ENCODE measurements at places on chromosomes 3 and 15.

DNA sequence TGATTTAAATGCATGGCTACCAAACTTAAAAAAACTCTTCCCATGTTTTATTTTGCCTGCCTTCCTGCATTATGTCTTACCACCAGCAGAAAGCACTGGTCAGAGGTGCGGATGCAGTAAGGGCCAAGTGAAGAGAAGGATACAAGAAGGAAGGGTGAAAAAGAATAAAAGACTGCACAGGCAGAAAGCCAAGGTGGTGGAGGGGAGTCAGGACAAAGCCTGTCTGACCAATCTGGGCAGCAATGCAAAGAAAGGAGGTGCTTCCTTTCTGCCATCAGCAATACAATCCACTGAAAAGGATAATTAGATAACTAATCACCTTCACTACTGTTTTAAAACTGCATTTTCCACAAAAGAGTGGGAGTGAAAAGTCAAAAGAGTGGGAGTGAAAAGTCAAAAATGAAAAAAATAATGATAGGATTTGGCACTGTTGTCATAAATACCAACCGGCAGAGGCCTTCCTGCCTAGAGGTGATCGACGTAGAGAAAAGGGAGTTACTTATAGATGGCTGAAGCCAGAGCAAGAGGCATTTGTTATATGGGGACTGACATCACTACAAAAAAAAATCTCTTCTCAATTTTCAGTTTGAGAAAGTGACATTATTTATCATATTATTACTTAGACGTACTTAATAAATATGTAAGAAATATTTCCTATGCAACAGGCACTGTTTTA, 385.3 kb downstream of the TBC1D5 start:
- DNase-seq: no peak

DNA sequence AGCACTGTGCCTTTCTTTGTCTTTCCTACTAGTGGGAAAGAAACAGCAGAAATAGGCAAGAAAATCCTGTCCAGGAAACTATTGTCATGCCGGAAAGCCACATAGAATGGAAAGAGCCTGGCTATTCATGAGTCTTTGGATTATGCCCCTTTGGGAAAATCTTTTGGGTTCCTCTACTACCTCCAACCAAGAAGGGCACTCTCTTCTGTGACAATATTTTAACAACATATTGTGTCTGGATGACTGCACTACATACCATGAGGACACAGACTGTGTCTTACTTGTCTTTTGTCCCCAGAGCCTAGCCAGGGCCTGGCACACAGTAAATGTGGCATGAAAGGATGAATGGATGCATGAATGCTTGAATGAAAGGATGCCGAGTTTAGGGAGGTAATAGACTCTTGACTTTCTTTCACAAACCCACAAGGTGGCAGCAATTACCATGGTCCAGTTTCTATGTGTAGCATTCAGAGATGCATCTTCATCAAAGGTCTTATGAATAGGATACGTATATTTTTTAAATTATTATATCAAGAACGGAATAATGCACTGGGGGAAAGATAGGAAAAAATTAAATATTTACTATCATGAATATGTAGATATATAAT, 30.3 kb downstream of the ARL14 start:
- DNase-seq: peak; percentile 66

- peak; percentile 74 for DNase-seq
These were observed 77.2 kb upstream of the SLC6A11 start for GRCh38 chr3:10738688-10739372.

GRCh38 chr3:145191543-145191942, 969.4 kb downstream of the PLOD2 start:
- no peak for DNase-seq

GRCh38 chr15:91411586-91411985, 311.5 kb downstream of the SV2B start:
- DNase-seq: no peak

DNA sequence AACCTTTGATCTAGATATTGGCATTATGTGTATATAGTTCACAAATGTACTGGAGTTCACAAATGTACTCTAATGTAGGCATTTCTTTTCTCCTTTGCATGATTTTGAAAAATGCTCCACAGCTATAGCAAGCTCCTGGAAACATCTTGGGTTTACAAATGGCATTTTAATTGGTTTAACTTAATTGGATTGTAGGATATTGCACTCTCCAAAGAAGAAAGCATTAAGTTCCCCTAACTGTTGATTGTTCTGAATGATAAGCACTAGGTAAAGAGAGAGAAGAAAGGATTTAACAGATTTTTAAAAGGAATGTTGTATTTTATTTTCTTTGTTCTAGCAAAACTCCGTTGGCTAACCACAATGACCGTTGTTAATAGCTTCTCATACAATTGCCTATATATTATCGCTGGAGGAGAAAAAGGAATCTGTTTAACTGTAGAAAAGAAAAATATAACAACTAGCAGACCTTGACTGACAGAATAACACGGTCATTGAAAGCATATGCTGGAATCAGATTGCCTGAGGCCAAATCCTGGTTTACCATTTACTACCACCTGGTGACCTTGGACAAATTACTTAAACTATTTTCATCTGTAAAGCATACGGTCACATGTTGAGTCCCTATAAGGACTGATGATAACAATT, 170.8 kb downstream of the PEX5L start:
- no peak for DNase-seq

- no peak for DNase-seq
These were observed 9.8 kb downstream of the P2RY14 start for GRCh38 chr3:151268267-151269235.

DNA sequence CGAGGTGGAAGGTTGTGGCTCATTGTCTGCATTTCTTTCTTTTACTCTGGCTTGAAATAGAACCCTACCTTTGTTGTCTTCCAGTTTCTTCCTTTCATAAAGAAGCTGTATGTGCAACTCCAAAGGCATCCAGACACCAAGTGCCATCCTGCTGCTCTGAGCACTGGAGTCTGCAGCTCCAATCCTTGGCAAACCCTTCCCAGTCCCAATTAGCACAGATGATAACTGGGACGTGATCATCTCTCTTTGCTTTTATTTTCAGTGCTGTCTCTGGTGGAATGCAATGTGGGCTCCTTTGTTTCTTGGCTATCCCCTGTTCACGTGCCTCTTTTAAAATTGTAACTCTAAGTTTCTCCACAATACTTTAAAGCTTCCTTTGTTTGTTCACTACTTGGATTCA, 140.9 kb downstream of the AQP9 start:
- no peak for DNase-seq

DNA sequence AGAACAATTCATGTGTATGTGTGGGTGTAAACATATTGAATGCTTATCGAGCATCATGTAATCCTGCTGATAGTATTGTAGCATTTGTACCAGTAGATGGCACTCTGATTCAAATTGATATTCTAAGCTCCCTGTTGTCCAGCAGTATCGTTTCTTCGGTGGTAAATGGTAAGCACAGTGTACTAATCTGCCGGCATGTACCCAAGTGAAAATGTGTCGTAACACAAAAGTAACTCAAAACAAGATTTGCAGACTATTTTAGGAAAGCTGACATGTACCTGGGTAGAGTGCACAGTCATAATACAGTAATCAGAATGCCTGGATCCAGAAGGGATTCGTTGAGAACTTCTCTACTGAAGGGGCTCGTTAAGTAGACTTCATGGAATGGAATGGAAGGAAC, 31.7 kb upstream of the MNS1 start:
- peak; percentile 60 for DNase-seq

DNA sequence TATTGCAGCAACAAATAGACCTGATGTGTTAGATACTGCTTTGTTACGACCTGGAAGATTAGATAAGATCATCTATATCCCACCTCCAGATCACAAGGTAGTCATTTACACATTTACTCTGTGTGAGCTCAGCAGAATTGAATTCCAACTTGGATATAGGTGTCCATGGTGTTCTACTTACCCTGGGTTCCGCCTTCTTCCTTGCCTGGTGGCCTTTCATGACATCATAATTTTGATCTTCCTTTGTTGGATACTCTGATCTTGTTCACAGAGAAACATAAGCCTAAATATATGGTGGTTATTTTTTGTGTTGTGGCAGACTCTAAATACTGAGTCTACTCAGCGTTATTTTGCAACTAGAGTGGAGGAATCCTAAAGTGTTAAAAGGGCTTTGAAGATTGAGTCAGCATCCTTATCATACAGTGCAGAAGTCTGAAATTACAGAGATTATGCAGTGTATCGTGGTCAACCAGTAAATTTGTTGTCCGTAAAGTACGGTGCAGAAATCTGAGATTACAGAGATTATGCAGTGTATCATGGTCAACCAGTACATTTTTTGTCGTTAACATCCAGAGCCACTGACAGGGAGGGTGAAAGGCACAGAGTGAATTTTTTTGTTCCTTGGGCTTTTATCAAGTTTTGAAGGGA, 39.1 kb upstream of the GATM start:
- DNase-seq: no peak

DNA sequence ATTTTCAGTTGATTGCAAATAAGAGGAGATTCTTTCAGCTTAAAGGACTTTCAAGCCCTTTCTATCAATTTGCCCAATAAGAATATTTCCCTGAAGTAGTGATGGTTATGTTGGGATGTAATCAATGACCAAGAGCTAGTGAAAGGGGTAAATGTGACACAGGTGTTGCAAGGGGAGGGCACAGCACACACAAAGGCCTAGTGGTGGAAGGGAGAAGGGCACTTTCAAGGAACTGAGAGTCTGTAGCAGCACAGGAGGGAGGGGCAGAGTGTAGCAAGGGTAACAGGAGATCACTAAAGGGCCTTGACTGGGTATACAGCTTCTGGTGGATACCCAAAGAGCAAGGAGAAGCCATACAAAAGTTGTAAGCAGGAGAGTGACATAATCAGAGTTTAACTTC, 217.8 kb upstream of the ARHGEF26 start:
- no peak for DNase-seq

DNA sequence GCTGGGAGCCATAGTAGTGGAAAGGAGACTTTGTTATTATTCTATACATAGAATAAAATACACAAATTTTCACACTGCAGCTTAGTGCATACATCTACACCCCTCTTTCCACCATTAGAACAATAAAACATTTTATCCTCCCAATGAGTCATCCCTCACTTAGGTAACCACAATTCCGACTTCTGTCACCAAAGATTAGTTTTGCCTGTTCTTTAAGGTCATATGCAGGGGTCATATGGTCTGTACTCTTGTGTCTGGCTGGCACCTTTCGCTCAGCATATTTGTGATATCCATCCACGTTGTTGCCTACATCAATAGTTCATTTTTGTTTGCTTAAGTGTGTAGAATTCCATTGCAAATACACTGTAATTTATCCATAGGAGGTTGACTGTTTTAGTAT, 399.4 kb downstream of the SHQ1 start:
- DNase-seq: no peak

GRCh38 chr3:22977650-22978289, 225.4 kb upstream of the UBE2E2 start:
- no peak for DNase-seq

DNA sequence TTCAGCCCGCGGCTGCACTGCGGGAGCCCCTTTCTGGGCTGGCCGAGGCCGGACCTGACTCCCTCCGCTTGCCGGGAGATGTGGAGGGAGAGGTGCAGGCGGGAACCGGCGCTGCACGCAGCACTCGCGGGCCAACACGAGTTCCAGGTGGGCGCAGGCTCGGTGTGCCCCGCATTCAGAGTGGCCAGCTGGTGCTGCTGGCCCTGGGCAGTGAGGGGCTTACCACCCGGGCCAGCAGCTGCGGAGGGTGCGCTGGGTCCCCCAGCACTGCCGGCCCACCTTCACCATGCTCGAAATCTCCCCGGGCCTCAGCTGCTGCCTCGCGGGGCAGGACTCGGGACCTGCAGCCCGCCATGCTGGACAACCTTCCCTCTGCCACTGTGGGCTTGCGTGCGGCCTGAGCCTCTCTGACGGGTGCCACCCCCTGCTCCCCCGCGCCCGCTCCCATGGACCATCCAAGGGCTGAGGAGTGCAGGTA, 733.5 kb upstream of the CCDC54 start:
- DNase-seq: no peak

- DNase-seq: no peak
These were observed 398.1 kb downstream of the NR2F2 start for GRCh38 chr15:96728591-96728990.

DNA sequence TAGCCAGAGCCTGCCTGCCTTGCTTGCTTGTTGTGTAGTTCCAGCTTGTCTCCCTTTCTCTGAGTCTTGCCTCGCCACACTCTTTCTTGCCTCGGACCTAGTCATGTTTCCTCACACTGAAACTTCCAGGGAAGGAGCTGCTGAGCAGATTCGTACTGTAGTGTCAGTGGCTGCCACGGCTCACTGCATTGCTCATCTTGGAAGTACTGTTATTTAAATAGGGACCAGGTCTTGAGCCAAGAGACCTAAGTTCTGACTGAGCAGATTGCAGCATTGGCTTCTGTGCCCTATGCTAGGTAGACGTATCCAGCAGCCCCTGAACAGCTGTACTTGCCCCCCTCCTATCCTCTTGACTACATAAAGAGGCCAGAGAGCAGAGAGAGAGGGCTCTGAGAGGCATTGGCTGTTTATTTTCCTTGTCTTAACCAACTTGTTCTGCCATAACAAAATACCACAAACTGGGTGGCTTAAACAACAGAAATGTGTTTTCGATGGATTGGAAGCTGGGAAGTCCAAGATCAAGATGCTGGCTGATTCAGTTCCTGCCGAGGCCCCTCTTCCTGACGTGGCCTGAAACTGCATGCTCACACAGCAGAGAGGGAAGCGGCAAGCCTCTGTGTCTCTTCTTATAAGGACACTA, 5.8 kb upstream of the RARRES1 start:
- DNase-seq: no peak

- no peak for DNase-seq
These were observed 862.7 kb upstream of the SEMA6D start for GRCh38 chr15:46854564-46854963.

GRCh38 chr3:177827511-177828207, 630.4 kb upstream of the TBL1XR1 start:
- peak; percentile 22 for DNase-seq

DNA sequence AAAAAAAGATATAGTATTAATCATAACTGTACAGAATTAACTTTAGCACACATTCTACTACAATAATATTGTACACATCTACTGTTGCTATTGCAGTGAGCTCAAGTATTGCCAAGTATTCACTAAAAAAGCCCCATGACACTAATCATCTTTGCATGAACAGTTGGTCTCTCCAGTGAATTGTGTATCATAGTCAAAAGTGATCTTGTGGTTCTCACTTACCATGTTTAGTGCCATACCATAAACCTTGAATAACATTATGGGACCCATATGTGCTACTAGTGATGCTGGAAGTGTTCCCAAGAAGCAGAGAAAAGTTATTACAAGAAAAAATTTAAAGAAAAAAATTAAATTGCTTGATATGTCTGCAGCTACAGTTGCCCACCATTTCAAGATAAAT, 177.1 kb downstream of the PCCB start:
- DNase-seq: no peak

DNA sequence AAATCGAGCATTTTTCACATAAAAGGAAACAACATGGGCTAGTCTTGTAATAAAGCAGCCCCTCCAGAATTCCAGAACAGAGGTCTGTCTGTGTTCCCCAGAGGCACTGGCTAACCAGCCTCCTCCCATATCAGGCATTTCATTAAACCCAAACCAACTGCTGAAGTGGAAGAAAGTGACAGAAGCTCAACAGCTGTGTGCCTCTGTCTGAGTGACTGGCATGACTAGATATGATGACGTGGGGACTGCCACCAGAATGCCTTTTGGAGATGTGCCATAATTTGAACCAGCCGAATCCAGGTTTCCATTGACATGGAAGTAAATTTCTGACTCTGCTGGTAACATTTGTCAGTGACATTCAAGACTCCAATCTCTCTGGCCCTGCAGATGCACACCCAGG, 8.7 kb downstream of the LIMD1 start:
- no peak for DNase-seq
